ENCODE measurements at places on chromosomes 12 and 14.

- DNase-seq = no peak
Observed at GRCh38 chr14:69312608-69313007, 52.6 kb downstream of the GALNT16 start.

DNA sequence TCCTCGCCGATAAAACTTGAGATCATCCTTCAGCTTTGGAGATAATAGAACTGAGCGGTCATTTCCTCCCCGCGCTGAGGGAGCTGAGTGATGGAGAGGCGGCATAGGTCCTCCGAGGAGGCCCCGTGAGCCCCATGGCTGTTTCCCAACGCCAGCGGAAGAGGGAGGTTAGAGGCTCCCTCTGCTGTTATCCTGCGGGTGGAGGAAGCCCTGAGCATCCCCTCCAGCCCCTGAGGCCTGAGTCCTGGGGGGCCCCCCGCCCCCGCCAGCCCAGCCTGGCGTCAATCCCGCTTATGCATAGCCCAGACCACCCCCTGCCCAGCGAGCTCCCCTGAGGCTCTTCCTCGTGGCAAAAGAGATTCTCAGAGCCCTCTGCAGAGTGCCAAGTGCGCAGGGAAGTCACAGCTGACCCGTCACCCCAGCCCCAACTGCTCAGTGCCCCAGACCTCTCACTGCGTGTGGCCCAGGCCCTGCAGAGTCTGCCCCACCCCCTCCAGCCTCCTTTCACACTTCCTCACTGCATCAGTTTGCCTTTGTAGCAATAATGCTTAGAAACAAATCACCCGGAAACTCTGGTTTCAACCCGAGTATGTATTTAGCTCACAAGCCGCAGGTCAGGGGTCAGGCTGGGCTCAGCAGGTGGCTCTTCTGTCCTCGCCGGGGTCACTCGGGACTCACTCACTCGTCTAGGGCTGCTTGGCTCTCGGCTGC lies 44.7 kb upstream of the GALNT9 start:
- no peak for DNase-seq

DNA sequence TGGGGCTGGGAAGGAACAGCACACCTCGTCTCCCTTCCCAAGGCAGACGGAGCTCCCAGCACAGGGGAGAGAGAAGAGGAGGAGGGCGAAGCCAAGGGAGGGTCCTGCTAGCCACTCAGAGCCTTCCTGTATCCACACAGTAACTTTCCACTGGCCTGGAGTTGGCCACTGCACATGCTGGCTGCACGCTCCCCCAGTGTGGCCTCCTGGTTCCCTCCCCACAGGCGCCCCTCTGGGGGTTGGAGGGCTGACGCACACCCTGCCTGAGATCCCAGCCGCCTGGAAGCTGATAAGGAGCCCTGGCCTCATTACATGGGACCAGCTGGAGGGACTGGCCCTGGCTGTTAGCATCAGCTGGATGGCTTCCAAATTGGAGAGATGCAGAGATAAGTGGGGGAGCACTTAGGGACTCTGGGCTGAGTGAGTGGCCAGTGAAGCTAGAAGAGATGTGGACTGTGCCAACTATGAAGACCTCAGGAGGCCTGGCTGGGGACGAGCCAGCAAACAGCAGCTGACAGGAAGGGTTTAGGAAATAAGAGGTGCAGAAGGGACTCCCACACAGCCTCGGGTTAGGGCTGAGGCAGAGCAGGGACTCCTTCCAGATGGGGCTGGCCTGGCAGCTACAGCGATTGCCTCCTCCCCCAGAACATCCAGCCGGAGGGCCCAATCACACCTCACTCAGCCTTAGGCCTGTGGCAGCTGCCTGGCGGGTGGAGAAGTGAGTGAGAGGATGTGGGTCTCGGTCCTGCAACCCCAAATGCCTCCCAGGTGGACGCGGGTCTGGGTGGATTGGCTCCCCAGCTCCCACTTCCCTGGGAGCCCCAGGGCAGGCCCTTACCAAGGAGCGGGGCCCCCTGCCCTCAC lies 26.3 kb upstream of the BCDIN3D start:
- no peak for DNase-seq

DNA sequence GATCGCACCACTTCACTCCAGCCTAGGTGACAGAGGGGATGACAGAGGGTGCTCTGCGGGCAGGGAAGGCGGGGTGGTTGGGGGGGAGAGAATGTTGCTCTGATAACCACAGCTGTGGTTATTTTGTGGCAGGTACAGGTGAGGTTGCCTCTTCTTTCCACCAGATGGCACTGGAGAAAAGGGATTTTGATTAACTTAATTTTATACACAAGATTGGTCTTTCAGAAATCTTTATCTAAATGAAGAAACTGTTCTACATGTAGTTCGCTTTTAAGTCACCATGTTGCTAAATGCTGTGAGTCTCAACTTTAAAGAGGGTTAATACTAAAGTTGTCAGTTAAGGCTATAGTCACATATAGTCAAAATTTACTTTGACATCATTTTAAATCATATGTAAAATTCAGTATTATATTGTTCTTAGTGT lies 25.7 kb downstream of the FGF23 start:
- DNase-seq = no peak

GRCh38 chr12:102232446-102232845 lies 34.8 kb upstream of the PMCH start:
- no peak for DNase-seq

DNA sequence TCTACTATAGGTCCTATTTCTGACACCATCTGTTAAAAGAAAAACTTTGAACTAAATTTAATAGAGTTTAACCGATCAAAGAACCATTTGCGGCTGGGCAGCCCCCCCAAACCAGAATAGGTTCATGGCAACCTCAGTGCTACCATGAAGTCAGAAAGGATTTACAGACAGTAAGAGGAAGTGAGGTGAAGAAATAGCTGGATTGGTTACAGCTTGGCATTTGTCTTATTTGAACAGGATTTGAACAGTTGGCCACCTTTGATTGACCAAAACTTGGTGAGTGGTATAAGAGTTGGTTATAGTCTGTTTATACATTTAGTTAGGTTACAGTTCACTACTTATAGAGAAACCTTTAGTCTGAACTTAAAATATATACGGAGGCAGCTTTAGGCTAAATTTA lies 88.9 kb downstream of the TXNDC16 start:
- DNase-seq = no peak

GRCh38 chr14:52078095-52078531 lies 9.3 kb upstream of the NID2 start:
- no peak for DNase-seq

GRCh38 chr14:103520657-103521437 lies 1.8 kb downstream of the CKB start:
- DNase-seq = no peak

GRCh38 chr14:33932576-33933345 lies 18.1 kb downstream of the EGLN3 start:
- DNase-seq = no peak

DNA sequence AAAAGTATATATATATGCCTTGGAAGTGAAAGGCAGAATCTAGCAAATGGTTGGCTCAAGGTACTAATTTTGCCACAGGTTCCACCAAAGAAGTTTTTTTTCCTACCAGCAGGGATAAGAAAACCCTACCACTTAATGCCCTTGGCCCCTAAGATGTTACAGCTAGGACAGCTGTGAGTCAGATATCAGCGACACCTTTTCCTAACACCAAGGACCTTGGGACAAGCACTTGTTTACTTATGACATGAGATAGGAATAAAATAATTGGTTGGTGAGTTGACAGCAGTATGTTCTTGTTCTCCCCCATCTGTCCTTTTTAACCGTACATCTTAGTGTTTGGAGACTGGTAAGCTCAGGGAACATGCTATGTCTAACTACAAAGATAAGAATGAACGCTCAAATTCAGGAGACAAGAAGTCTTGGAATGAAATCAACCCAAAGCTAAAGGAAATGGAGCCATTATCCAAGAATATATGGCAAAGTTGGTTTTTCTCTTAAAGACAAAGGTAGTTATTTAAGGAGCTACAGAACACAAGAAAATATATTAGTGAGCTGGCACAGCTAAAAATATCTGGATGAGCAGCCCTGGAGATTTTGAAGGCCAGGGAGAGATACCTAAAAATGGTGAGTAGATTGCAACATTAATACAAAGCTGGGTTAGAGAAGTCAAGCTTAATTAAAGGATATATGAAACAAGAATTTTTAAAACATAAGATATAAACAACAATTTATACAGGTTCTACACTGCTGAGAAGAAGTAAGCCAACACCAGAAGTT lies 126.8 kb downstream of the TMTC1 start:
- no peak for DNase-seq

DNA sequence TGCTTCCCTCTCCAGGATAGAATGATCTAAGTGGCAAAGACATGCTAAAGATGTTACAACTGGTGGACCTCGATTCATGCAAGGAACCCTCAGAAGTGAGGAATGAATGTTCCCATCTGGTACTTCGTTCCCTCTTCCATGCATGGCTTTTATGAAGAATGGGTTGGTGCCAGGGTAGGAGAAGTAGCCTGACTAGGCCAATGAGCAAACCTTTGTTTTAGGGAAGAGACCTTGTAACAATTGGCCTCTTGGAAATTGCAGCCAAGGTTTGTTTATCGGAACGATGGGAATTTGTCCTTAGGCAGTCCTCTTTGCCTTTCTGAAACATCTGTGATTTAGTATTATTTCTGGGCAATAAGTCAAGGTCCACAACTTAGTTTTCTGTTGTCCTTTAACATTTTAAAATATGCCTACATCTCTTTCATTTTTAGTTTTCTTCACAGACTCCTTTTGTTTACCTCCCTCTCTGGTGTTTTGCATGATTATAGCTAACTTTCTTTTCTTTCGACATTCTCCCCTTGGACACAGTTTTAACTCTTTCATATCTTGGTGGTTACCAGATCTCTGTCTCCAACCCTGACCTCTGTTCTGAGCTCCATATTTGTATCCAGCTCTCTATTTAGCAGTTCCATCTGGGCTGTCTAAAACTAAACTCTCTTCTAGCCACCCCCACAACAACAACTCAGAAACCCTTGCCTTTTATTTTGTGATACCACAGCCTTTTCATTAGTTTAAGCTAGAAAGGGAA lies 70.0 kb downstream of the DIP2B start:
- no peak for DNase-seq

DNA sequence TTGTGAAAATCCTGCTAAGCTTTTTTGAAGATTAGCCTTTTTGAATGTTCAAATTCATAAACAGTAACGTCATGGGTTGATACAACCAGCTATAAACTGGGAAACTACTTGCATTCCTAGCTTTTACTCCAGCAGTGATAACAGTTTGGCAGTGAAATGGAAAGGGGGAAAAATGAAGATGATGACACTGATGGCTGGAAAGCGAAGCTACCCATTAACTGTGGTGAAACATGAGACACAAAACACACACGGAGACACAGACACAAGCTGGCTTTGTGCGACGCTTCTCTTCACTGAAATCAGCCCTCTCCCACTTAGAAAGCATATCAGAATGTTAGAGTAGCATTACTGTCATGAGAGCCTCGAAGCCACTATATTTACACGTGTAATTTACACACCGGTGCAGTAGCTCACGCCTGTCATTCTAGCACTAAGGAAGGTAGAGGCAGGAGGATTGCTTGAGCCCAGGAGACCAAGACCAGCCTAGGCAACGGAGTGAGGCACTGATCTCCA lies 15.7 kb downstream of the VPS37B start:
- DNase-seq = no peak

- DNase-seq = no peak
Observed at GRCh38 chr14:73715707-73716106, 1.5 kb upstream of the PNMA1 start.

DNA sequence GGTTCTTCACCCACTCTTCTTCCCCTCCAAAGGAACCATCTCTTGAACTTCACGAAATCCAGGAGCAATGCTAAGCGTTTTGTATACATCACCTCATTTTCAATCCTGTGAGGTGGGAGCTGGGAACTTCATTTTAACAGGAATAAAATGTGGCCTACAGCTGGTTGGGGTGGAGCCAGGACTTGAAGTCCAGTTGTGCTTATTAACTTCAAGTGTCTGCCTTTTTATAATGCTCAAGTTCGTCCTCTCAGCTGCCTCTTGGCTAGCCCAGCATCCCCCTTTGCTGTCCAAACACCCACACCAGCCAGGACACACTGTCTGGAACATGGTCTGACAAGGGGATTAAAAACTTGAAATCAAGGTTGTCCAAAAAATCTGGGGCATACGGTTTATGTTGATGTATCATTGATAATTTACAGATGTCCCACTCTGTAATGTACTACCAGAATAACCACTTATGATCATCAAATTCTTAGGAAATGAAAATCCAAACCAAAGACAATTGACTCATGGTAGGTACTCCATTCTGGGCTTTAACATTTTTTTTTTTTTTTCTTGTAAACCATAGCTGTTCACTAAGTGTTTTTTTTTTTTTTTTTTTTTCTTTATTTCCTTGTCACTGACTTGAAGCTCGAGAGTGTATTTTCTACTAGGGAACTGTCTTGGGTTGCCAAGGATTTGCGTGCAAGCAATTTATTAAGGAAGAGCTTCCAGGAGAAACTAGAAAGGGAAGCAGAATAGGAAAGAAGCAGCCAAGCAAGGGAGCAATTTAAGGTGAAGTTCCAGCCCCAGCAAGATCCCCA lies 252.3 kb downstream of the EFCAB11 start:
- no peak for DNase-seq

- no peak for DNase-seq
Observed at GRCh38 chr14:53514197-53514596, 361.1 kb upstream of the DDHD1 start.

GRCh38 chr12:82299319-82300025 lies 58.7 kb downstream of the CCDC59 start:
- DNase-seq = no peak

- DNase-seq = no peak
Observed at GRCh38 chr12:115337693-115338543, 653.9 kb upstream of the TBX3 start.

GRCh38 chr14:51884086-51884927 lies 23.9 kb downstream of the GNG2 start:
- no peak for DNase-seq

- DNase-seq = no peak
Observed at GRCh38 chr14:36647417-36647823, 14.2 kb upstream of the PAX9 start.

GRCh38 chr12:109541413-109541726 lies 31.9 kb downstream of the MMAB start:
- no peak for DNase-seq

DNA sequence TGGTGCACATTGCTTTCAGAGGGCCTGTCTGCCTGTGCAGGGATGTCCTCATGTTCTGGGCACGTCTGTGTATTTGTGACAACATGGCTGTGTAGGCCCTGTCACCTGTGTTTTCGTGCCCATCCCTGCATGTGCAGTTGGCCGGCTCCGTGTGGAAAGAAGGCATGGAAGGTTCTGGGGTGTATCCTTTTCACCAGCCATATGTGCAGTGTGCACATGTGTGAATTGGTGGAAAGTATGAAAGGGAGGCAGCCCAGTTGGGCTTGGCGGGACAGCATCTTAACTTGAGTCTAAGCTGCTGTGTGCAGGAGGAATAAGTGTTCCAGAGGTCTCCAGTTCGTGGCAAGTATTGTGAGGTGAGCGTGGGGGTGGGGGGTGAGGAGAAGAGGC lies 669 bp downstream of the TSPAN11 start:
- DNase-seq = no peak

GRCh38 chr12:115078990-115079389 lies 395.0 kb upstream of the TBX3 start:
- DNase-seq = no peak

All from stimulated activated CD4-positive, alpha-beta T cell treated with anti-CD3 and anti-CD28 coated beads, Interleukin-1b, Interleukin-23, amount 100 ng/mL, for 1 hour (primary cell).